ENCODE measurements at places on chromosomes 2 and 18. TPM values are rescaled to one million over a fixed set of nuclear protein-coding genes. Genes with fewer than 3 reads are reported as not detected.

DNA sequence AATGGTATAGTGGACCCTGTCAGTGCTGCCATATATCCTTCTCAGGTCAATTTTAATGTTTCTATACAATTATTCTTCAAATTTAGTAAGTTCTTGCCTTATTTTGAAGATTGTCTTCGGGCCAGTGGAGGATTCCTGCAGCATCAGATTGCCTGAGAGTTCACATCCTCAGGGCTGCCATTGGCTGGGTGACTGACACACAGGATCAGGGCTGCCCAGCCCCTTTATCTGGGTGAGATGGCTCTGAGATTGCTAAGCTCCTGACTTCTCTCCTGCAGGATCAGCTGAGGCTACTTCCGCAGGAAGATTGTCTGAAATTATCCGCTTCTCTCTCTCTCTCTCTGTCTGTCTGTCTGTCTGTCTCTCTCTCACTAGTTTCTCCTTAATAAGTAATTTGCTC is 567.4 kb downstream of the TSN start:
- no peaks in the 10 kb centered on the region for H3K27me3 ChIP-seq
- H3K4me3 ChIP-seq: no peak overlapping the region
- H3K27ac ChIP-seq: no peak overlapping the region

GRCh38 chr2:63048367-63049171 is 2.1 kb upstream of the OTX1 start:
- no peak overlapping the region for H3K27ac ChIP-seq
- peaks cover 20% of the 10 kb centered on the region for H3K4me1 ChIP-seq
- H3K27me3 ChIP-seq: peaks cover 34% of the 10 kb centered on the region
- DNase-seq: no peak

Gene RAB27B
- 0.95 TPM for total RNA-seq

Gene LAMA3
- total RNA-seq: 34.2 TPM

- no peaks in the 10 kb centered on the region for H3K36me3 ChIP-seq
- H3K4me3 ChIP-seq: no peak overlapping the region
- no peak for DNase-seq
- peaks cover 33% of the 10 kb centered on the region for H3K4me1 ChIP-seq
These were observed 125.8 kb downstream of the CABLES1 start for GRCh38 chr18:23260926-23261590.

DNA sequence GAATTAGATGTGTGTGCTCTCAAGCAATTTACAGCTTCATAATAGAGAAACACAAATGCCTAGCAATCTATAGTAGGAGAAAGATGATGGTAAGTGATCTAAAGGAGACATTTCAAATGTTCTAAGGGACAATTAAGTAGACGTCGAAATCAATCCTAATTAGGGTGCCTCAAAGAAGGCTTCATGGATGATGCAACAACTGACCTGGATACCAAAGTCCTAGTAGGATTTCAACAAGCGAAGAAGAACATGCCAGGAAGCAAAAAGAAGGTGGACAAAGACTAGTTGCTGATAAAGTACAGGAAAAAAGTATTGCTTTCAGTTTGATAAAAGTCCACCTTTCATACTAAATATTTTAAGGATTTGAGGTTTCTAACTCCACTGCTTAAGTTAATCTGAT is 12.5 kb downstream of the FIGN start:
- H3K36me3 ChIP-seq: no peaks in the 10 kb centered on the region
- no peak for DNase-seq
- H3K4me1 ChIP-seq: peaks cover 64% of the 10 kb centered on the region
- H3K27me3 ChIP-seq: no peaks in the 10 kb centered on the region
- H3K27ac ChIP-seq: no peak overlapping the region

- DNase-seq: no peak
- no peaks in the 10 kb centered on the region for H3K4me1 ChIP-seq
- no peaks in the 10 kb centered on the region for H3K36me3 ChIP-seq
- H3K4me3 ChIP-seq: no peak overlapping the region
- no peak overlapping the region for H3K27ac ChIP-seq
These were observed 101.7 kb downstream of the KLHL29 start for GRCh38 chr2:23486684-23487075.

DNA sequence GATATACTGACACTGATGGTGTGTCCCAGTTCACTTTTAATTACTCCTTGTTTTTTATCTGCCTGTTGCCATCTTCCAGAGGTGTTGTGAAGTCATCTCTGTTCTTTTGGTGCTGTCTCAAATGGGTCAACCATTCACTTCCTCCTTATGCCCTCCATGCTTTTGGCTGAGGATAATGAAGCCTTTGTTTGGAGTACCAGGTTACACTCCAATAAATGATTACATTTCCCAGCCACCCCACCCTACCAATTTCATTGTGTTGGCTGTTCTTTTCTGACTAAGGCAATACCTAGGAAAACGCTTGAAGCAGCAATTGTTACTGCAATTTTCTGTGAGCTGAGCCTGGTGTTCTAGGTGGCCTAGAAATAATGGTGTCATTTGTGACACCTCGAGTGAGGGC is 29.8 kb upstream of the ACTG2 start:
- no peaks in the 10 kb centered on the region for H3K4me1 ChIP-seq
- no peak overlapping the region for H3K27ac ChIP-seq
- no peak for DNase-seq
- H3K27me3 ChIP-seq: no peaks in the 10 kb centered on the region

DNA sequence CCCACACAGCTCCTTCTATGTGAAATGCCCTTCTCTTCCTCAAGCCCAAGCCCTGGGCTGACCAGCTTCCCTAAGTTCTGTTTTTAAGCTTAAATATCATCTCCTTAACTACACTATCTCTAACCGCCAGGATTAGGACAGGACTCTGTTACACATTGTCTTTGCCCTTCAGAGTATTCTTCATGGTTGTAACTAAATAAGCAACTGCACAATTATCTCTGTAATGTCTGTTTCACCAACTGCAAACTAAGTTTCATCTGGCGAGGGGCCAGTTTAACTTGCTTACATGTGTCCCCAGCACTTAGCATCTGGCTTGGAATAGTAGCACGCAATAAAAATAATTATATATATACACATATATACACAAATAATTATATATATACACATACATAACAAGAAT is 1.1 kb upstream of the ERMN start:
- DNase-seq: no peak
- no peak overlapping the region for H3K4me3 ChIP-seq
- no peaks in the 10 kb centered on the region for H3K4me1 ChIP-seq
- no peaks in the 10 kb centered on the region for H3K27me3 ChIP-seq
- no peaks in the 10 kb centered on the region for H3K36me3 ChIP-seq

- H3K27ac ChIP-seq: peak overlapping the region; percentile 53
- no peaks in the 10 kb centered on the region for H3K36me3 ChIP-seq
- DNase-seq: no peak
- peaks cover 12% of the 10 kb centered on the region for H3K4me1 ChIP-seq
- no peaks in the 10 kb centered on the region for H3K27me3 ChIP-seq
These were observed 144.3 kb downstream of the VAPA start for GRCh38 chr18:10057894-10058791.

Gene MEP1B
- not detected for total RNA-seq

- no peak overlapping the region for H3K4me3 ChIP-seq
- no peaks in the 10 kb centered on the region for H3K27me3 ChIP-seq
- DNase-seq: no peak
- no peaks in the 10 kb centered on the region for H3K4me1 ChIP-seq
These were observed 67.1 kb downstream of the MARCO start for GRCh38 chr2:119009110-119009509.

- no peak overlapping the region for H3K27ac ChIP-seq
- no peak for DNase-seq
- H3K27me3 ChIP-seq: no peaks in the 10 kb centered on the region
- H3K4me1 ChIP-seq: no peaks in the 10 kb centered on the region
- H3K36me3 ChIP-seq: no peaks in the 10 kb centered on the region
These were observed 156.7 kb downstream of the ARHGAP28 start for GRCh38 chr18:6885992-6886796.

DNA sequence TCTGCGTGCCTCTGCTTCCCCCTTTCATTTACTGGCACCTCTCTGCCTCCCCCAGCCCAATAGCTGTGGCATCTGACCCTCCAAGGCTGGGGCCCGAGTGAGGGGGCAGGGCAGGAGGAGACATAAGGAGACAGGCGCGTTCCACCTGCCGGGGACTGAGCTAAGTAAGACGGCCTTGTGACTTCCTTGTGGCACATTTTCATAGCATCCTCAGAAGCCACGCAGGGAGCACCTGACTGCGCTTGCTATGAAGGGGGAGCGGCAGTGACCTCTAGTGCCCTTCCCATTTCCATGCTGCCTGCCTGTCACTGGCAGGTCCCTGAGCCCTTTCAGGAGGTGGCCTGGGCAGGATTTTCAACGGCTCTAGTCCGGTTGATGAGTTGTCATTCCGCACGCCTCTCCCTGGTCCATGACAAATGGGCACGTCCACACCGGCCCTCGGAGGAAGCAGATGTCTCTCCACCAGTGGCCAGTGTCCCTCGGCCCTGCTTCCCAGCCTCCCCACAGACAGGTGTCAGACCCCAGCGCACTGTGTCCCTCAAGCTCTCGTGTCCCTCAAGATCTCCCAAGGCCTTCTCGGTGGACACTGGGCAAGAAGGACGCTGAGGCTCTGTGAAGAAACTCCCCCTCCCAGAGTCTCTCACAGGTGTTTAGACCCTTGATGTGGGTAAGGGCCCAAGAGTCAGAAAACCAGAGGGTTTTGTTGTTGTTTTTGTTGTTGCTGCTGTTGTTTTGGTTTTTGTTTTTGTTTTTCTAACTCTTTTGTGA is 42.7 kb downstream of the CYP26B1 start:
- H3K36me3 ChIP-seq: no peaks in the 10 kb centered on the region
- DNase-seq: no peak
- no peaks in the 10 kb centered on the region for H3K4me1 ChIP-seq
- no peak overlapping the region for H3K4me3 ChIP-seq
- no peak overlapping the region for H3K27ac ChIP-seq

DNA sequence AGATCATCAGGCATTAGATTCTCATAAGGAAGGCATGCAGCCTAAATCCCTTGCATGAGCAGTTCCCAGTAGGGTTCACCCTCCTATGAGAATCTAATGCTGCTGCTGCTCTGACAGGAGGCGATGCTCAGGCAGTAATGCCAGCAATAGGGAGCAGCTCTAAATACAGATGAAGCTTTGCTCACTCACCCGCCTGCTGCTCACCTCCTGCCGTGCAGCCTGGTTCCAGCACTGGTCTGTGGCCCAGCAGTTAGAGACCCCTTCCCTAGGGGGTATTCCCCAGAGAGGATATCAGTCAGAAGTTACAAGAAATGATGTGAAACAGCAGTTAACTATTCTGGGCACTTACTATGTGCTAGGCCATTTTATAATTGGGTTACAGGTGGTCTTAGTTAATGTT is 226.0 kb downstream of the KCNJ3 start:
- no peak for DNase-seq
- no peaks in the 10 kb centered on the region for H3K4me1 ChIP-seq
- no peaks in the 10 kb centered on the region for H3K36me3 ChIP-seq
- no peak overlapping the region for H3K4me3 ChIP-seq

Gene CREG2
- total RNA-seq: not detected

Gene STEAP3
- 17.9 TPM for total RNA-seq

DNA sequence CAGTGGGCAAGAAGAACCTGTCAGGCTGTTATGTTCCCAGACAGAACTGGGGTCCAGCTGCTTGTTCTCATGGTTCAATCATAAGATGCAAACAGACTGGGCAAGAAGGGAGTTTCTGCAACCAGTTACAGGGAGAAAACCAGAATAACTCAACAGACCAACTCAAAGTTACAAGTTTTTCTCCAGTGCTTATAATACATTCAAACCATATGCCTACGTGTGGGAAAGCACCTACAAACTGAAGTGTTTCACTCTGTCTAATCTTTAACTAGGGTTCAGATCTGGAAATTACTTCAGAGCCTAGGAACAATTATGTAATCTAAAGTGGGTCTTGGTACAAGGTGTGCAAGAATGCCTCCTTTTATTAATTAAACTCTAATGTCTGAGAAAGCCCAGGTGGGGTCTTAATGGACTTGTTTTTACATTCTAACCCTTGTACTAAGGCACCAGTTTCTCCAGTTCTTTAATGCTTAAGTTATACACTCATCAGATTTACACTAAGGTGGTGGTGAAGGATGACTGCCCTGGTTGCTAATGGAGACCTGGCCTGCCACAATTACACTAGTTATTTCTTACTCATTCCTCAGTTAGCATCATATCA is 951.9 kb downstream of the TSN start:
- H3K27ac ChIP-seq: no peak overlapping the region
- DNase-seq: no peak
- no peaks in the 10 kb centered on the region for H3K4me1 ChIP-seq
- H3K4me3 ChIP-seq: no peak overlapping the region
- no peaks in the 10 kb centered on the region for H3K27me3 ChIP-seq

Gene CDH2
- total RNA-seq: 25.9 TPM

- H3K27ac ChIP-seq: no peak overlapping the region
- DNase-seq: no peak
- H3K4me1 ChIP-seq: peaks cover 23% of the 10 kb centered on the region
- H3K4me3 ChIP-seq: no peak overlapping the region
- H3K27me3 ChIP-seq: no peaks in the 10 kb centered on the region
These were observed 13.7 kb downstream of the HES6 start for GRCh38 chr2:238225911-238226697.

GRCh38 chr2:235740821-235741220 is 247.0 kb downstream of the AGAP1 start:
- H3K27me3 ChIP-seq: no peaks in the 10 kb centered on the region
- no peak overlapping the region for H3K27ac ChIP-seq
- H3K4me3 ChIP-seq: no peak overlapping the region
- no peaks in the 10 kb centered on the region for H3K36me3 ChIP-seq
- no peaks in the 10 kb centered on the region for H3K4me1 ChIP-seq

GRCh38 chr18:27599202-27599829 is 414.2 kb upstream of the CHST9 start:
- no peak for DNase-seq
- no peaks in the 10 kb centered on the region for H3K4me1 ChIP-seq
- H3K4me3 ChIP-seq: no peak overlapping the region
- H3K27ac ChIP-seq: no peak overlapping the region
- H3K27me3 ChIP-seq: no peaks in the 10 kb centered on the region
- H3K36me3 ChIP-seq: no peaks in the 10 kb centered on the region

GRCh38 chr2:23401427-23402204 is 16.6 kb downstream of the KLHL29 start:
- no peak overlapping the region for H3K27ac ChIP-seq
- no peaks in the 10 kb centered on the region for H3K27me3 ChIP-seq
- no peaks in the 10 kb centered on the region for H3K36me3 ChIP-seq
- DNase-seq: no peak
- no peak overlapping the region for H3K4me3 ChIP-seq

DNA sequence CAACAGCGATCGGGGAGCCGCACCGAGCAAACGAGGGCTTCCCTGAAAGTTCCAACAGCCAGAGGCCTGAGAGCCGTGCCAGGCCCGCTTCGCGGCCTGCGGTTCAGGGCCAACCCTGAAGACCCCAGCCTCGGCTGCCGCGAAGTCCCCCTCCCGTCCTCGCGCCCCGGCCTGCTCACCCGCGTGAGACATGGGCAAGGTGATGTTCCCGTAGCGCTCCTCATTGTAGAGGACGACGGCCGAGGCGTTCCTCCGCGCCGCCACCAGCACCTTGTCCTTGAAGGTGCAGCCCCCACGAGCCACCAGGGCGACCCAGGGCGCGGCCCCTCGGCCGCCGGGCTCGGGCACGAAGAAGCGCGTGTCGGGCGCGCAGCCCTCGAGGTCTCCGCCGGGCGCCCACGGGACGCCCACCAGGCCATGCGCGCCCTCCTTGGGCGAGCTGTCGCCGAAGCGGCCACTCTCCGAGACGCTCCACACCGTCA is 510 bp downstream of the RNF149 start:
- no peak for DNase-seq
- peak overlapping the region; percentile 92 for H3K4me3 ChIP-seq
- H3K27me3 ChIP-seq: no peaks in the 10 kb centered on the region
- H3K36me3 ChIP-seq: no peaks in the 10 kb centered on the region
- peak overlapping the region; percentile 85 for H3K27ac ChIP-seq

Gene CPO
- not detected for total RNA-seq

Data from thoracic aorta (tissue), 2 donors.